ENCODE measurements at places on chromosomes 7 and 10.

- no peak for DNase-seq
Measured at GRCh38 chr10:104274762-104275721, 6.1 kb downstream of the GSTO2 start.

DNA sequence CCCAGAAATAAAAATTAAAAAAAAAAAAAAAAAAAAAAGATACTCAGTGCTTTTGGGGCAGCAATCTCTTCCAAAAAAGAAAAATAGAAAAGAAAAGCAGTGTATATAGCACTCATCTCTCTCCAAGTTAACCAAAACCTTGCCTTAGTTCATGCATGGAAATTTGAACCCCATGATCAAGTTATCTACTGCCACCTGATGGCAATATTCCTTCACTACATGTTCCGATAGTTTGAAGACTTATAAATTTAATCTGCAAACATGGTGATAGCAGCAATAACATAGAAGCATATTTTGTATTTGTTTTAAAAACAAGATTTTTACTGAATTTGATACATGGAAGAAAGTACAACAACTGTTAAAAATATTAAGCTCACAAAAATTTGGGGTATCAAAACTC is 48.6 kb upstream of the SLIT1 start:
- DNase-seq, result no peak

DNA sequence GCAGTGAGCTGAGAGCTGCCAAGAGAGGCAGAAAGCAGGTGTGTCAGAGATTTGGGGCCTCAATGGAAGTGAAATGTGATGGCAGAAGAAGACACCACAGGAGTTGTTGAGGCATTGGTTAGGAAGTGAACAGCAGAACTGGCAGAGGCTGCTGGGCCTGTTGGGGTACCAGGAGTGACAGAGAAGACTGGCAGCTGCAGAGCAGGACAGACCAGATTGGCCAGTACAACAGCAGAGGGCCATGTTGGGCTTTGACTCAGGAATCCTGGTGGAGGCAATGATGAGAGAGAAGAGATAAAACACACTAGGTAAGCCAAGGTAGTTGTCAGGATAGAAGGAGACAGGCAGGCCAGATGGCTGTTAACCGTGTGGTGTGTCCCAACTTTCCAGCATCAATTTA is 19.9 kb upstream of the HERPUD2 start:
- no peak for DNase-seq

- DNase-seq, result peak; percentile 3
Measured at GRCh38 chr10:91251430-91252056, 31.1 kb downstream of the PCGF5 start.

DNA sequence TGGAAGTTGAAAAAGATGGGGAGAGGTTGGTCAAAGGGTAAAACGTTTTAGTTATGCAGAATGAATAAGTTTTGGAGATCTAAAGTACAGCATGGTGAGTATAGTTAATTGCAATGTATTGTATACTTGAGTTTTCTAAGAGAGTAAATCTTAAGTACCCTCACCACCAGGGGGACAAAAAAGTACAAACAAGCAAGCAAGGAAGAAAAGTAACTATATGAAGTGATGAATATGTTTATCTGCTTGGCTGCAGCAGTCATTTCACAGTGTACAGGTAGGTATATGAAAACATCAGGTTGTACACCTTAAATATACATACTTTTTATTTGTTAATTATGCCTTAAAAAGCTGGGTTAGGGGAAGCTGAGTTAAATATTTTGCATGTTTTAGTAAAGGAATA is 157.3 kb downstream of the PCLO start:
- DNase-seq, result no peak

- no peak for DNase-seq
Measured at GRCh38 chr10:130834573-130834972, 476.9 kb downstream of the TCERG1L start.

DNA sequence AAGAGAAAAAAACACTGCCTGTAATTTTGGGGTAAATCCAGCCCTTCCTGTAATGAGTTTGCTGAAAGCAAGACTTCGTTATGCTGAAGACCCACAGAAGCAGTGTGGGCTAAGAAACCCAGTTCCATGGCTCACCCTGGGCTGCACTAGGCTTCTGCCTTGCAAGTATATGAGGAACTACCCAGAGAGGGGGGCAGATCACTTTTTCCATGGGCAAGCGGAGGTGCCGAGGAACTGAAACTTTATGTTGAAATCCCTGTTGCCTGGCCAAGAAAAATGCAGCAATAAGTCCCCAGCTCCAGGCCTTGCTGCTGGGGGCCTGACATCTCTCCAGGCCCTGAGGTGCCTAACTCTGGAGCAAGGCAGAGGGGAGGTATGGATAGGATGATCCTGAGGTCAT is 8.5 kb downstream of the RASSF4 start:
- DNase-seq, result no peak

- DNase-seq, result no peak
Measured at GRCh38 chr10:3333426-3333825, 160.8 kb upstream of the PITRM1 start.

DNA sequence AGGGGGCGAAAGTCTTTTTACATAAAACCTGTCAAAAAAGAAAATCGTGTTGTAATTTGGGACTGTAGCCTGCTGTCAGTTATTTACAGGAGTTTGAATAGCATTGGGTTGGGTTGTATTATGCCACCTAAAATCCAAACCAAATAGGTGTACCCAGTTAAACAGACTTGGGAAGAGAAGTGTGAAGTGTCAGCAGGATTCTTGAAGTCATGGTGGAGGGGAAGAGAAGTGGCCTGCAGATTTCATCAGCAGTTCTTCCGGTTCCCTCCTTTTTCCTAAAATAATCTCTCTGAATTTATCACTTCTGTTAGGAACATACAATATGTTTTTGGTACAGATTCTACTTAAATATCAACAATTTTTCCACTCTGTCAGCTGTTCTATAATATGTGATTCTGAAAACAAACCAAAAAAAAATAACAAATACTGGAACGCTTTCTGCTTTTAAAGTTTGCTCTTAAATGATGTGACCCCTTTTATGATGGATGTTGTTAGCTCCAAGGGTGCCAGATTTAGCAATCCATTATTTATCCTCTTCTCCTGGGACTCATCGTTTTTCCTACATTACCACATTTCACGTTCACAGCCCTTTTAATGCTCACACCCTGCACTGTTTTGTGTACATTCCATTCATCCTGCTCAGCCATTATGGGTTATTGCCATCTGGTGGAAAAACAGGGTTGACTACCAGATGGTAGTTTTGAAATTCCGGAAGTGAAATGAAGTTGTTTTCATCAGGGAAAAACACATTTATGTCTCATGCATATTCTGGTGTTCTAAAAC is 18.7 kb upstream of the ARHGAP12 start:
- DNase-seq, result no peak

- DNase-seq, result no peak
Measured at GRCh38 chr10:75616874-75617478, 185.6 kb downstream of the LRMDA start.

- no peak for DNase-seq
Measured at GRCh38 chr10:69632516-69633199, 2.6 kb downstream of the FAM241B start.

GRCh38 chr10:78964952-78965633 is 103.7 kb upstream of the ZMIZ1 start:
- no peak for DNase-seq

DNA sequence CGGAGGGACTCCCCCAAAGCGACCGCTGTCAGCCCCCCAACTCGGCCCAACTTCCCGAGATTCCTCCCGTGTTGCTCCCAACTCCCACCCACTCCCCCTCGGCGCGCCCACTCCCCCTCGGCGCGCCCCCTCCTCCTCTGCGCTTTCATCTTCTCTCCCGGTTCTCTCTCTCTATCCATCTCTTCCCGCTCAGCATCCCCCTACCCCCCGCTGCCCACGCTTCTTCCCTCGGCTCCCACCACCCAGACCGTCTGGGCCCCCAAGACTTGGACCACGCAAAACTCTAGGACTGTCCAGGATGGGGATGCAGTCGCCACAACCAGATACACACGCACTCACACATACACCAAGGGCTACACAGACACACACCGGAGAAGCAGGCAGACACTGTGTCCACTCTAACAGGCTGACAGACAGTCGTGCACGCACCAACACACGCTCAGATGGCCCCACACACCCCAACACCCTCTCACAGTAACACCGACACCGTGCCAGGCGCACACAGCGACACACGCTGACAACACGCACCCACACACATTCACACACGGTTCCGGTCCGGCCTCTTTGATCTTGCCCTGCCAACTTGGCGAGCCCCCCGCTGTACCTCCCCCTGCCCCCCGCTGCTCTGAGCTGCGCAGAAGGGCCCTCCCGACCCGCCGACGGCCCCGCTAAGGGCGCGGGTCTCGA is 1.1 kb downstream of the GRID1 start:
- no peak for DNase-seq

GRCh38 chr10:101062232-101063049 is 652 bp downstream of the KAZALD1 start:
- DNase-seq, result no peak

GRCh38 chr7:98869597-98870120 is at the start of gene TMEM130:
TMEM130 (minus strand) TSS chr7:98870014; CDS start chr7:98869861, 153 bp downstream.
- no peak for DNase-seq

- DNase-seq, result no peak
Measured at GRCh38 chr10:118153287-118153686, 106.5 kb upstream of the RAB11FIP2 start.

- DNase-seq, result no peak
Measured at GRCh38 chr7:22219036-22219435, 137.9 kb downstream of the RAPGEF5 start.

DNA sequence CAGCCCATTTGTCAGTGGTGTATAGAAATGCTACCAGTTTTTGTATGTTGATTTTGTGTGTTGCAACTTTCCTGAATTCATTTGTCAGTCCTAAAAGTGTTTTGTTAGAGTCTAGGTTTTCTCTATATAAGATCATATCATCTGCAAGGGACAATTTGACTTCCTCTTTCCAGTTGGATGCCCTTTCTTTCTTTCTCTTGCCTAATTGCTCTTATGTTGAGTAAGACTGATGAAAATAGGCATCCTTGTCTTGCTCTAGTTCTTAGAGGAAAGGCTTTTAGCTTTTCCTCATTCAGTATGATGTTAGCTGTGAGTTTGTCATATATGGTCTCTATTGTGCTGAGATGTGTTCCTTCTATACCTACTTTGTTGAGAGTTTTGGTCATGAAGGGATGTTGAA is 161.7 kb upstream of the TPK1 start:
- DNase-seq, result no peak

Data from activated CD8-positive, alpha-beta memory T cell treated with anti-CD3 and anti-CD28 coated beads for 1 hour (primary cell).